ENCODE measurements at places on chromosomes 16 and 17.

DNA sequence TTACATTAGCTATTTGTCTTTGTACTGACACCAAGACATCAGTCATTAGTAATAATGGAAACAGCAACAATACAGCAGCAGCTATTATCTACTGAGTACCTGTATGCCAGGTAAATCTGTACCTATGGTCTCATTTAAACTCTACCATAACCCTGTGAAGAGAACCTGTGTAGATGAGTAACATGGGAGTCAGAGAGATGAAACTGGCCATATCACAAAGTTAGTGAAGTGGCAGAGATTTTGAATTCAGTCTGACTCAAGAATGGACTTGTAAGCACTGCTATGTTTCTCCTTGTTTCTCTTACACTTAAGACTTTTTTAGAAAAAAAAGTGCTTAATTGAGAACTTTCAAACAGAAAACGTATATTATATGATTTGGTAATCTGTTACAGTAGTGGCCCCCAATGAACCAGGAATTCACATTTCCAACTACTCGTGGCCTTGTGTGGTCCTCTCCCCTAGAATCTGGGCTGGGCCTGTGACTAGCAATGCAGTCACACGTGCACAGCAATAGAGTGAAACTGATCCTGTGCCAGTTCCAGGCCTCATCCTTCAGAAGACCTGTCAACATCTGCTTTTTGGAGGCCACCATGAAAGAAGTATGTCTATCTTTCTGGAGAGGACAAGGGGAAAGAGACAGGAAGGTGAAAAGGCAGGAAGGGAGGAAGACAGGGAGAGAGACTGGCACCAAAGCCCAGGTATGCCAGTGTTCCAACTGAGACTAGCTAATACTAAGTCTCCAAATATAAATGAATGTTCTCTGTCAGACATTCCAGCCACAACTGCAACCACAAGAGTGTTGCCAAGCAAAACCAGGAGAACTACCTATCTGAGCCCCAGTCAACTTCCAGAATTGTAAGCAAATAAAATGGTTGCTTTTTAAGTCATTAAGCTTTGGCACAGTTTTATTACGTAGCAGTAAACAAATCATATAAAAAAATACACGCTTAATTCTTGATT, 12.0 kb downstream of the CRLF3 start:
- no peak for DNase-seq

DNA sequence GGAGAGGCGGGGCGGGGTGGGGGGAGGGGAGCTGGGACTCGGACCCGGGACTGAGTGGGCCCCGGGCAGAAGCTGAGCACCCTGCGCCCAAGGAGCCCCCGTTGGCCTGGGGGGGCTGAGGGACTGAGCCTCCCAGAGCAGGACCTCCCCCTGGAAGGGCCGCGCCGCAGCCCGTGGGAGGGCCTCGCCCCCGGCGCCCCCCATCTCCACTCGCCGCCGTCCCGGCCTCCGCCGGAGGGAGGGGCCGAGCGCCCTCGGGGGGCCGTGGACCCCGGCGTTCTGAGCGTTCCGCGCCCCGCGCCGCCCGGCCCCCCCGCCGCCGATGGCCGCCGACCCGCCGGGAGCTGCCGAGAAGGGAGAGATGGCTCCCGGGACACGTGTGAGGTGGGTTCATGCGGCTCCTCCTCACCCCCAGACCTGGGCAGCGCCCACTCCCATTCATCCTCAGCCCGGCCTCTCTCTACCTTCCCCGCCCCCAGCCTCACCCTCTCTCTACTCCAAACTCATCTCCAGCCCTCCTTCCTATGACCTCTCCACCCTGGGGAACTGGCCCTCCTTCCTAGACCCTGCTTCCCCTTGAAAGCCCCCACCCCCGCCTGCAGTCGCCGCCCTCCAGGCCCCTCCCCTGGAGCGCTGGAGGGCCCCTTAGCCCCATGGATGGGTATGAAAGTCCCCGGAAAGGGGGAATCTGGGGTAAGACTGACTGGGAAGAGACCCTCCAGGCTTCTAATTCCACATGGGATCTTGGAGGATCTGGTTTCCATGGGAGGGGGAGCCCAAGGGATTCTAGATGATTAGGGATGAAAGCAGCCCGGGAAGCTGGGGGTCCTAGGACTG, 922 bp downstream of the FBXL19 start:
- no peak for DNase-seq

- no peak for DNase-seq
Measured at GRCh38 chr16:27868180-27868579, 195.3 kb downstream of the GSG1L start.

DNA sequence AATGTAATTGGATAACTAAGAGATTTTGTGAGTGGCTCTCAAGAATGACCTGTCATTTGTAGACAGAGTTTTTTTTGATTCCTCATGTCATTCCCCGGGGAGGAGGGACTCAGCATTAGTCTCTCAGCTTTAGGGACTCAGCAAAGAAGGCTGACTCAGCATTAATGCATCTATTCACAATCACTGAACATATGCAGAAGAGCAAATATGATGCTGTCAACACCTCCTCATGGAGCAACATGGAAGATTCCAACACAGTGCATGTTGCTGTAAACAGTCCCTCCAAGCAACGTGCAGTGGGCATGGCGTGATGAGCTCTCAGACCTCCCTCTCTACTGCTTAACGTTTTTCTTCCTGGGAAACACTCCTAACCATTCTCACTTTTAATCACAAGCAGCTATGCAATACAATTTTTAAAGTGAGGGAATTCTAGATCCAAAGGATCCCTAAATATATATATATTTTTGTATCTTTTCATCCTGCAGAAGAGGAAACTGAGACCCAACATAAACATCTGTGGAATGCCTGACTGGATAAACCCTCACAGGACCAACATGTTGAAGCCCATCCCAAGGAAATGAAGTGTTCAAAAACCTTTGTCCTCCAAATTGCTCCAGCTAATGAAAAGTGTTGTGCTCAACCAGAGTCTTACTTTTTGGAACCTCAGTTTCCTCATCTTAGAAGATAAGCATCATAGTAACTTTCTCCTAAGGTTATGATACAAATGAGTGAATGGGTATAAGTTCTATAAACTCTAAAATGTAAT, 38.9 kb downstream of the TMEM100 start:
- no peak for DNase-seq

DNA sequence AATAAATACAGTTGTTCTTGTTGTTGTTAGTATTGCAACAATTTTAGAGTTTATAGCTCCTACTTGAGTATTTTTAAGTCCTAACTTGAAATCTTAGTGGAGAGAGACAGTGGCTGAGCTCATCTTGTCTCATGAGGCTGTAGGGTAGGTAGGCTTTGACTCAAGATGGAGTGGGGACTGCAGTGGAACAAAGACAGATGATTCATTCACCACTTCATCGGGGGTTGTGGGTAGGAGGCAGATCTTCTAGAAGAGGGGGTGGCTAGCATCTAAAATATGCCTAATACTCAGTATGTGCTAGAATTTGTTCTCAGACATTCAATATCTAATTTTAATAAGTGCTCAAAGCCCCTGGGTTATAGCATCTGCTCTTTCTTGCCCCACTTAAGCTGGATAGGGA, 13.1 kb upstream of the MMD start:
- no peak for DNase-seq

DNA sequence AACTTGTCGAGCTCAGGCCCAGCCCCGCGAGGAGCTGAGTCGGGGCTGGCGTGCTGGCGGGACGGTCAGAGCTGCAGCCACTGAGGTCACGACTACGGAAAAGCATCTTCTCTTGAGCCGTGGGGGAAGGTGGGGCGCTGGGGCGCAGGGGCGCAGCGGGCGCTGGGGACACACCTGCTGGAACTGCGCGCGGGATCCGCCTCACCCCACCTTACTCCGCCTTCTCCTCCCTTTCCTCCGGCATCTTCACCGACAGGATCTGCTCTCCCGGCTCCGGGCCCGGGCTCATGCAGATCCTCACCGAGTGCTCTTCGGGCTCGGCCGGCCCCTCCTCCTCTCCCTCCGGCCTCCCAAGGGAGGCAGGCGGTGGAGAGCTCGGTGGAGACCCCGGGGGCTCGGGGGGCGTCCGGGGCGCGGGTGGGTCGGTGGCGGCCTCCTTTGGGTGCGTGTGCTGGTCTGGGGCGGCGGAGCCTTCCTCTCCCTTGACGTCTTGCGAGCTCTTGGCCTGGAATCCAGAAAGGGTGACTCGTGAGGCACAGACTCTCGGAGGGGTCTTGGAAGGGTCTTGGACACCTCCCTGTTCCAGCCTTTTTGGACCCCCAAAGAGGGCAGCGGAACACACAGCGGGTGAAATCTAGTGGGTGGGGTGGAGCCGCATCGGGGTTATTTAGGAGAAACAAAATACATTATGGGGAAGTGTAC, 81.8 kb upstream of the KIFC3 start:
- no peak for DNase-seq

DNA sequence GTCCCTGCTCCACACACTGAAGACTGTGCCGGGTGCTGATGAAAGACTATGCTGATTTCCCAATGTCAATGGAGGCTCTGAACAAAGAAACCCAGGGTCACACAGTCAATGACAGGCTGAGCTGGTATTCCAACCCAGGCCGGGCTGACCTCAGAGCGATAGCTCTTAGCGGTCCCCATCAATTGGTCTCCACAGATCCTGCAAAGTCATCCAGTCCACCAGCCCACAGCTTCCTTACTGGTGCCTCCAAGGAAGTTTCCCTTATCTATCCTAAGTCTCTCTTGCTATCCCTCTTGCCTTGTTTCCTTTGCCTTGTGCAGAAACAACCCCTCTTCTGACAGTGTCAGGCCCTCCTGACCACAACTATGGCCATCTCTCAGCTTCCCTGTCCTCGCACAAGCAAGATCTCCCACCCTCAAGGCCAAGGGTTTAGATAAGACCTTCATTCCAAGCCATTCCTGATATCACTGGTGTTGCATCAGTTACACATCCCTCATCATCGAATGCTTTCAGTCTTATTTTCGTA, 52.7 kb upstream of the KSR1 start:
- DNase-seq: no peak

- no peak for DNase-seq
Measured at GRCh38 chr16:57700781-57701551, 6.4 kb downstream of the DRC7 start.

GRCh38 chr17:77865716-77866115, 92.8 kb upstream of the TNRC6C start:
- DNase-seq: no peak

DNA sequence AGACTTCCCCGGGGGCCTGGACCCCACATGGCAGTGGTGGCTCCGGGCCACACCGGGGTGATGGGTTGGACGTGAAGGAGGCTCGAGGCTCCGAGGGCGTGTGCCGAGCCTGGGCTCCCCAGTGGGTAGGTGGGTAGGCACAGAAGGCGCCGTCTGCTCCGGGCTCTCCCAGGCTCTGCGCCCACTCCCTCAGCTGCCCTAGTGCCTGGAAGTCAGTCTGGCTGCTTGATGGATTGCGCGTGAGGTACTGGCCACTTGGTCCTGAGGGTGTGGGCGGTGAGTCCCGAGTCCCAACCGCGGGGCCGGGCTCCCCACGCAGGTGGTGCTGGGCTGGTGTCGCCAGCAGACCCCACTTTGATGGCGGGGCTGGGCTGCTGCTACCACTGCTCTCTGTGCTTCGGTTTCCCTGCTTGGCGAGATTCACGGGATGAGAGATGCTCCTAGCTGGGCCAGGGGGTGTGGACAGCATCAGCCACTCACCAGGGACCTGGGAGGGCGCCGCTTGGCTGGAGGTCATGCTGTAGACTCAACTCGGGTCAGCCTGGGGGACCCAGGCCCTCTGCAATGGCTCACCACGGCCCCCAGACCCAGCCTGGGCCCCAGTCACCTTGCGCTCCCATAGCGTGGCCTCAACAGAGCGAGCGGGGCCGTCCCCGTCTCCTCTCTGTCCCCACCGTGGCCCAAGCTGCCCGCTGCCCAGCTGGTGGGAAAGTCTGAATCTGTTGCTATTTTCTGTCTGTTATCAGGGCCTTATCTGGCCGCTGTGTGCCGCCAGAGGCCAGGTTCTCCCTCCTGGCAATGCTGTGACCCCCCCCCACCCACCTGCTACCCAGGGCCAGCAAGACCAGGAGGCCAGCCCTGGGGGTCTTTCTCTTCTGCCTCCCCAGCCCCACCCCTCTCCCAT, 26.1 kb downstream of the ZFPM1 start:
- peak; percentile 38 for DNase-seq

GRCh38 chr16:28182801-28183200, 29.0 kb downstream of the XPO6 start:
- no peak for DNase-seq

GRCh38 chr16:24151482-24151939, 104.6 kb upstream of the CACNG3 start:
- no peak for DNase-seq

GRCh38 chr17:68399638-68400403, 57.5 kb downstream of the WIPI1 start:
- peak; percentile 71 for DNase-seq

DNA sequence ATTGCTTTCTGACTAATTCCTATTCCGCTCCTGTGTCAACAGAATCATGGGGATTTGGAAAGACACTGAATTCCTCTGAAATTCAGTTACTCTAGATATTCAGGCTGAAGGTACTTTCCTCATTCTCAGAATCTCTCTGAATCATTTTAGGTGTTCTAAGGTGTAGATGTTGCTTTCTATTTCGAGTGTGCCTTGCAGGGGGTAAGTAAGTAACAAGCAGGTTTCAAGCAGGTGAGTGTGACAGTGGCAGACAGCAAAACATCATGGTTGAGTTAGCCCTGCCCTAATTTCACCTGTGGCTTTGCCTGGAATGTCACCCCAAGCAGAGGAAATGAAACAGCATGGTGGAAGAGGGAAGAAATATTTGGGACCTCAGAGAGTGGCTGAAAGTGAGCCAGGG, 75.1 kb downstream of the SHISA9 start:
- DNase-seq: no peak

- no peak for DNase-seq
Measured at GRCh38 chr17:74011966-74012365, 191.5 kb upstream of the RPL38 start.

GRCh38 chr17:21286909-21287702, 2.6 kb downstream of the MAP2K3 start:
- peak; percentile 29 for DNase-seq

DNA sequence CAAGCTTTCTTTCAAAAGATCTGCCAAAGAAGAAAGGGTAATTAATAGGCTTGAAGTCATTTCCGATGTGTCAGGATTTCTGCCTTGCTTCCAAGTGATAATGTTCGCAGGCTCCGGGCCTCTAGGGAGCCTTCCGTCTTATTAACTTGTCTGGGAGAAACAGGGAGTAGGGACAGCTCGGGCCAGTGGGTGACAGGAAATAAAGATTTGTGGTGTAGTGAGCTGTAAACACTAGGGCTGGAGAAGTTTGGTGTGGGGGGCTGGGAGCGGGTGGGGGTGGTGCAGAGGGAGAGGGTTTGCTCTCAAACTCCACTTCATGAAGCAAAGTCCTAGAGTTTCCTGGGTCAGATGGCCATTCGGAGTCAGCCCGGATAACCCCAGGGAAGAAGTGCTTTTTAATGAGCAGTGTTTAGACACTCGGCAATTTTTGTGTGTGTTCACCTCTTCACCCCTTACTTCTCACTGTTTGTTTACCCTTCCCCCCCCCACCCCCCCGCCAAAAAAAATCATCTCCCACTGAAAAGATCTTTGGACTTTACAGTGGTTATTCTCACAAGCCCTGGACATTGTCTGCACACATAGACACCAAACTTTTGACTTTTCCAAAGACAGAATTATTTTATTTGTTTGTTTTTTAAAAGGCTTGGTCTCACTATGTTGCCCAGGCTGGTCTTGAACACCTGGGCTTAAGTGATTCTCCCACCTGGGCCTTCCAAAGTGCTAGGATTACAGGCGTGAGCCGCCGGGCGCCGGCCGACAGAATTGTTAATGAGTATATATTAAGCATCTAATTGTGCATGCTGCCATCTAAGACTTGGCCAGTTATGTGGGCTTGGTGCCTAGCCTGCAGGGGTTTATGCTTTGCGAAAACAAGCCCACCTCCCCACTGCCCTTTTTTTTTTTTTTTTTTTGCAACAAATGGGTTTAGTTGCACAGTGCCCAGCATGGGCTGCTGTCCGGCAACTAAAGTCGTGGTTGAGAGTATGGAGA, 196.4 kb downstream of the CCDC182 start:
- DNase-seq: peak; percentile 55

- no peak for DNase-seq
Measured at GRCh38 chr17:2025622-2026309, 632 bp upstream of the RTN4RL1 start.
